Cardiac muscle cell (in vitro differentiated cells and primary cell): ENCODE measurements at places on chromosomes 13 and 19.

DNA sequence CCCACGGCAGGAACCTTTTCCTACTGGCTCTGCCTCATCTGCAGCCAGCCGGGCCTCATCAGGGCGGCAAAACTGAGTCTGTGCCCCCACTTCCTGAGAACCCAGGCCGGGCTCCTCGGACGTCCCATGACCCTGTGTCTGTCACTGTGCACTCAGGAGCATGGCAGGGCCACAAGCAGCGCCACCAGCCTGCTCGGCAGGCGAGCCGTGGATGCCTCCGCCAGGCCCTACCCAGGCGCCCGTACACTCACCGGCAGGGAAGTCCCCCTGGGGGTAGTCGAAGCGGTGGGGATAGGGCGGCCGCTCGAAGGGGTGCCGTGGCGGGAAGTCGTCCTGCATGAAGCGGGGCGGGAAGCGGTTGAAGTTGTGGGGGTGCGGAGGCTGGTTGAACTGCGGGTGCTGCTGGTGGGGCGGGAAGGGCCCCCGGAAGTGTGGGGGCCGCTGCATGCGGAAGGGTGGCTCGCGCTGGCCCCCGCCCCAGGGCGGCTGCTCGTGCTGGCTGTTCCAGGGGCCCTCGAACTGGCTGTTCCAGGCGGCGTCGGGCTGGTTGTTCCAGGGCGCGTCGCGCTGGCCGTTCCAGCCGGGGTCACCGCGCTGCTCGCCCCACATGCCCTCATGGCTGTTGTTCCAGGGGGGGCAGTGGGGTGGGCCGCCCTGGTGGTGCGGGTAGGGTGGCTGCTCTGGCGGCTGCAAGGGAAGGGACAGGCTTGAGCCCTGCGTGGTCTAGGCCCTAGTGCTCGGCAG is 17.1 kb downstream of the CHERP start:
- no peak for DNase-seq

DNA sequence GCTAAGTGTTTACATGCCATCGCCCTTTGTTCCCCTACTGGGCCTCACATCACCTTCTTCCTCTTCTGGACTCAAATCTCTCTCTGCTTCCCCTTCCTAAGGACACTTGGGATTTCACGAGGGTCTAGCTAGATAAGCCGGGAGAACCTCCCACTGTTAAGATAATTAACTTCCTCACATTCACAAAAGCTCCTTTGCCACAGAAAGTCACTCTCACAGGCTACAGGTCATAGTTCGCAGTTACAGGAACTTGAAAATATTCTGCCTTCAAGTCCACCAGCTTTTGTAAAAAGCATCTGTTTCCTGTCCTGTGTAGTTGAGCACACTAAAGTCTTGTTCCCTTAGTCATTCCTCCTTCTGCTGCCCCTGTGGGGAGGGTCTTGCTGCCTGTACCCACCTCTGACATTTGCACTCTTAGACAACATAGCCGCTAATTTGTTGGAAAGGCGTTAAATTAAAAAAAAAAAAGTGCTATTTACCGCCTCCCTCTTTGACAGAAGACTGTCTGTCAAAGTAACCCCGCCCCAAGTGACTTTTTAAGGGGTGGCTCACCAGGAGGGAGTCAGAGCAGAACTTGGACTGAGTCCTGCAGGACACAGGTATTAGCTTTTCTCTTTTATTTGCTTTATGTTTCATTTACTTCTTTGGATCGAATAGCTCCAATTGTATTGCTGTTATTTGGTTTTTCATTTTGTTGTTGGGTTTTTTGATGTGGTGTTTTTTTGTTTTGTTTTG is 26.8 kb upstream of the CEACAM21 start:
- DNase-seq: no peak

DNA sequence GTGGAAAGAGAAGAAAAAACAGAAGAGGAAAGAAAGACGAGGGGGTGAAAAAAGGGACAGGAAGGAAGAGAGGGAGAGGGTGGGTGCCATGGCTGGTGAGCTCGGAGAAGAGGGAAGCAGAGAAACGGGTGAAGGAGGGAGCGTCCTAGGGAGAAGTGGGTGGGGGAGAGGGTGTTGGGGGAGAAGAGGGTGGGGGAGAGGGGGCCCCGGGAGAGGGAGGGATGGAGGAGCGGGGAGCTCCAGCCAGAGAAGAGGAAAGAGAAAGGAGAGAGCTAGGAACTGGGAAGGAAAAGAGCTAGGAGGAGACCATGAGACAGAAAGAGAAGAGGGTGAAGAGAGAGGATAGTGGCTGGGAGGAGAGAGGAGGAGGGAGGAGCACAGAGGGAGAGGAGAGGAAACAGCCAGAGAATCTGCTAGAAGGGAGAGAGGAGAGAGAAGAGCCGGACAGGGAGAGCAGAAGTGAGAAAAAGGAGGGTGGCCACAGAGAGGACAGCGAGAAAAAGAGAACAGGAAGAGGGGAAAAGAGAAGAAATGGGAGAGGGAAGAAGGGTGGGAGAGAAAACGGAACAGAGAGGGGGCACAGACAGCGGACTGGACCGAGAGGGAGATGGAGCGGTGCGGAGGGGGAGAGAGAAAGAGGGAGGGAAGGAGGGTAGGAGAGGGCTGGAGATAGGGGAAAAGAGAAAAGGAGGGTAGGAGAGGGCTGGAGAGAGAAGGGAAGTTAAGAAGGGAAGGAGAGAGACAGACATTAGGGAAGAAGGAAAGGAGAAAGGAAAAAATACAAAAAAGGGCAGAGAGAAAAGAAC is 11.9 kb upstream of the GARIN5A start:
- DNase-seq: no peak

- no peak for DNase-seq
Observed at GRCh38 chr13:80562433-80563156, 221.7 kb upstream of the SPRY2 start.

DNA sequence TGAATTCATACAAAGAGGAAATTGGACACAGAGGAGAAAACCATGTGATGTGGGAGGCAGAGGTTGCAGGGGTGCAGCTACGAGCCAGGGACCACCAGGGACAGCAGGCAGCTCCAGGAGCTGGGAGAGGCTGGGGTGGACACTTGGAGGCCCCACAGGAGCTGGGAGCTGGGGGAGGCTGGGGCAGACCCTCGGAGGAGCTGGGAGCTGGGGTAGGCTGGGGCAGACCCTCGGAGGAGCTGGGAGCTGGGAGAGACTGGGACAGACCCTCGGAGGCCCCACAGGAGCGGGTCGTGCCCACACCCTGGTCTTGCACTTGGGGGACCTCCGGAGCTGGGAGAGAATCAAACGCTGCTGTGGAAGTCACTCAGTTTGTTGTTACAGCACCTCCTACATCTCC is 141.7 kb downstream of the SOX1 start:
- no peak for DNase-seq

GRCh38 chr13:23571431-23571830 is 1.2 kb downstream of the TNFRSF19 start:
- DNase-seq: no peak

DNA sequence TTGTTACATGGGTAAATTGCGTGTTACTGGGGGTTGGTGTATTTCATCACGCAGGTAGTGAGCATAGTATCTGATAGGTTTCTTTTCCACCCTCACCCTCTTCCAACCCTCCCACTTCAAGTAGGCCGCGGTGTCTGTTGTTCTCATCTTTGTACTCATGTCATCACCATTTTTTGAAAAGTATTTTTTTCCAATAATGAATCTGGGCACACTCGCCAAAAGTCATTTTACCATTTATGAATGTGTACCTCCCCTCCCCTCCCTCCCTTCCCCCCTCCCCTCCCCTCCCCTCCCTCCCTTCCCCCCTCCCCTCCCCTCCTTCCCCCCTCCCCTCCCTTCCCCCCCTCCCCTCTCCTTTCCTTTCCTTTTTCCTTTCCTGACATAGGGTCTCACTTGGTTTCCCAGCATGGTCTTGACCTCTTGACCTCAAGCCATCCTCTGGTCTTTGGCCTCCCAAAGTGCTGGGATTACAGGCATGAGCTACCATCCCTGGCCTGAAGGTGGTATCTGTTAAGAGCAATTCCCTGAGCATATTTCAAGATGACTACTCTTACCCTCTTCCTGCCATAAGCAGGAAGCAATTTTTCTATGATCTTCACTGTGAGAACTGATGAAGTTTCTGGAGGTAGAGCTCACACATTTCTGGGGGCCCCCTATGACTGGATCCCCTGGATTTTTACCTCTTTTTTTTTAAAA is 15.7 kb downstream of the ZNF627 start:
- no peak for DNase-seq

GRCh38 chr13:101454767-101455166 is 2.3 kb downstream of the ITGBL1 start:
- no peak for DNase-seq

DNA sequence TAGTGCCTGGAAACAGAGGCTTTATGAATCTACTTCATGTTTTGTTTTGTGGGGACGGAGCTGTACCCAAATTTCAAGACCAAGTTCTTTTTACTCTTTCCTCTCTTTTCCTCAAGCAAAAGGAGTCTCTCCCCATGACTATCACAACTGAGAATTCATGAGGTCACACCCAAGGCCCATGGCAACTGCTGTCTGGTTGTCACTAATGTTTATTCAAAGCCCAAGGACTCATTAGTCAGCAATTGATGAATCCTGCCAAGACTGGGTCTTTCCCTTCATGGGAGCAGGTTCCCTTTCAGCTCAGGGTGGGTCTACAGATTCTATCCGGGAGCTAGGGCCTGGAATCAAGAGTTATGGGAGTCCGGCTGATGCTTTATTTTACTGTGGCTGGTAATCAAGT is 441.5 kb upstream of the PCDH20 start:
- no peak for DNase-seq

- no peak for DNase-seq
Observed at GRCh38 chr13:19737844-19738557, 44.7 kb downstream of the PSPC1 start.
